Dorsolateral prefrontal cortex (tissue), 122 donors: ENCODE measurements at places on chromosomes 12 and 14. TPM values are rescaled to one million over a fixed set of nuclear protein-coding genes. Genes with fewer than 3 reads are reported as not detected.

VRTN gene
- total RNA-seq, result not detected

TAS2R43 gene
- 0.60 TPM for total RNA-seq

ANO4 gene
- 34.2 TPM for total RNA-seq

ATL1 gene
- 92.8 TPM for total RNA-seq

SDR9C7 gene
- total RNA-seq, result 1.2 TPM

PCED1B gene
- total RNA-seq, result 2.2 TPM

NFATC4 gene
- total RNA-seq, result 50.5 TPM

CD27 gene
- not detected for total RNA-seq

STYK1 gene
- 11.7 TPM for total RNA-seq

SIX6 gene
- total RNA-seq, result not detected

GPR132 gene
- 1.8 TPM for total RNA-seq

KCTD10 gene
- total RNA-seq, result 45.6 TPM

CABP1 gene
- 437 TPM for total RNA-seq

CNPY2 gene
- 91.3 TPM for total RNA-seq

APEX1 gene
- 81.5 TPM for total RNA-seq

SUOX gene
- total RNA-seq, result 27.6 TPM

SERPINA9 gene
- total RNA-seq, result not detected

FKBP11 gene
- 33.7 TPM for total RNA-seq

CALCOCO1 gene
- 184 TPM for total RNA-seq

INSM2 gene
- total RNA-seq, result 3.6 TPM

PGF gene
- 1.6 TPM for total RNA-seq

ALDH1L2 gene
- 15.1 TPM for total RNA-seq

VWF gene
- 85.7 TPM for total RNA-seq

HOXC12 gene
- not detected for total RNA-seq

NCAPD2 gene
- total RNA-seq, result 33.0 TPM

RNASE2 gene
- 2.6 TPM for total RNA-seq

WDHD1 gene
- 6.9 TPM for total RNA-seq

CBLN3 gene
- 2.2 TPM for total RNA-seq

CFAP54 gene
- 8.1 TPM for total RNA-seq

GALNT6 gene
- 27.9 TPM for total RNA-seq
